Hypothalamus (tissue), 51 donors: ENCODE measurements at places on chromosomes 4 and X.

DNA sequence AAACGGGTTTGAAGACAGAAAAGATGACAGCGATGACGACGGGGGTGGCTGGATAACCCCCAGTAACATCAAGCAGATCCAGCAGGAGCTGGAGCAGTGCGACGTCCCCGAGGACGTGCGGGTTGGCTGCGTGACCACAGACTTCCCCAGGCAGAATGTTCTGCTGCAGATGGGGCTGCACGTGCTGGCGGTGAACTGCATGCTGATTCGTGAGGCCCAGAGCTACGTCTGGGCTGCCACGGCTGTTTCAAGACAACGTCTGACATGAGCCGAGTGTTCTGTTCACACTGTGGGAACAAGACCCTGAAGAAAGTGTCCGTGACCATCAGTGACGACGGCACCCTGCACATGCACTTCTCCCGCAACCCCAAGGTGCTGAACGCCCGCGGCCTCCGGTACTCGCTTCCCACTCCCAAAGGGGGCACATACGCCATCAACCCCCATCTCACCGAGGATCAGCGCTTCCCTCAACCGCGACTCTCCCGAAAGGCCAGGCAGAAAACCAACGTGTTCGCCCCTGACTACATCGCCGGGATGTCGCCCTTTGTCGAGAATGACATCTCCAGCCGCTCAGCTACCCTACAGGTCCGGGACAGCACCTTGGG is 319.2 kb upstream of the SLC7A11 start:
- no peak for DNase-seq

DNA sequence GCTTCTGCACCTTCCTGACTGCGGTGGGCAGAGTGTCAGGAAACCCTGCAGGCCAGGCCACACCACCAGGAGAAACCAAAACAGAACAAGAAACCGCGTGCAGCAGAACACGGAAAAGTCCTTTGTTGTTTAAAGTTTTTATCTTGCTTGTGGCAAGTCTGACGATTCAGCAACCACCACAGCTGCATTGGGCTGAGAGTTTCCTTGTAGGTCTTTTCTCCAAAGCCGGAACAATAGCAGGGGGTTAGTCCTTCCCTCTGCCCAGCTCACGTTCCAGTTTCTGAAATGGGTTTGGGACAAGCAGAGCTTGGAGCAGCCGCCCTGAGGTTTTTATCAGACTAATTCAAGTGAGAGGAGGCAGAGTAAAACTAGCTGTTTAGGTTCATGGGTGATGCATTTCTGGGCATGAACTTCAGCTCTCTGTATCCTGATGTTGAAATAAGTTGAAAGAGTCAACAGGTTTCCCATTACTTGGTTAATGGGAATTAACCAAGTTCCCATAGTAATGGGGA is 216.9 kb downstream of the PTTG2 start:
- no peak for DNase-seq

DNA sequence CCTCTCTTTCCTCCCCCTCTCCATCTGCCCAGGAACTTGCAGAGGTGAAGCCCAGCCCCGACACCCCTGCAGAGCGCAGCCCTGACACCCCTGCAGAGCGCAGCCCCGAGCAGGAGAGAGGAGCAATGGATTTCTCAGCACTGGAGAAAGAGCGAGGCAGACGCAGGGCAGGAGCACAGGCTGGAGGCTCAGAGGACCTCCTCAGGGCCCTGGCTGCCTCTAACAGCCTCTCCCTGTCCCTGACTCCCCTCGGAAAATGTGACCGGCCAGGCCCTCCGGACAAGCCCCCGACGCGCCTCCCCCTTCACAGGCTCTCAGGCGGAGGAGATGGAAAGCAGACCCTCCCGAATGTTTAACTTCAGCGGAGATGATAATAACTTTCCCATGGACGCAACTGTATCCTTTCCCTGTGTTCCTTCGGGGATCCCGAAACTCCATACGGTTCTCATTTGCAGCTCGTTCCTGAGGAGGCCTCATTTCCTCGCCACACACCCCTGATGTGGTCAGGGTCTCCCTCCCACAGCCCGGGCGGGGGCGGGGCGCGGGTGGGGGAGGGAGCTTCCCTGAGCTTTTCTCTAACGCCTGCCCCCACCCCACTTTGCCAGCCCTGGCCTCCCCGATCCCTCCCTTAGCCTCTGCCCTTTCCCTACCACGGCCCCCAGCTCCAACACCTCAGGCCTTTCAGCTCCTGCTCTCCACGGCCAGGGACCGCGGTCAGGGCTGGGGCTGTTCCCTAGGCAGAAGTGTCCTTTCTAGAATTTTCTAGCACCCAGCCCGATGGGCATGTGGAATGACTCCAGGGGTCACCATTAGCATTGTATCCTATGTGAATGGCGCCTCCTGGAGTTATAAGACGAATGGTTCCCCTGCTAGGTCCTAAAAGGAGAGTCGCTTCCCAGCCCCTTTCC is 201.1 kb upstream of the BCOR start:
- no peak for DNase-seq

DNA sequence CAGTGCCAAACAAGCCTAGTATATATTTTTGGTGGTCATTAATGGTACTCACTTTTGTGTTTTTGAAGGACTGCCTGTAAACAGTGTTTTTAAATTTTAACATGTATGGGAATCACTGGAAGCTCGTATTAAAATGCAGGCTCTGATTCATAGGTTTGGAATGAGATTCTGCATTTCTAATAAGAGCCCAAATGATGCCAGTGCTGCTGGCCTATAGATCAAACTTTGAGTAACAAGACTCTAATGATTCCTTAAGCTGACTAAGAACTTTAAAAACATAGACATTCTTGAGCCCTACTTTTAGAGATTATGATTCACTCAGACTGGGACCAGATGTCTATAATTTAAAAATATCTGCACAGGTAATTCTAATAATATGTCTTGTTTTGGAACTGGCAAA is 823.2 kb upstream of the LCORL start:
- DNase-seq = no peak

GRCh38 chr4:185853841-185854240 is 41.8 kb upstream of the SORBS2 start:
- DNase-seq = no peak

GRCh38 chr4:67328018-67328278 is 217.4 kb downstream of the CENPC start:
- no peak for DNase-seq

- no peak for DNase-seq
Measured at GRCh38 chrX:12890467-12890866, 16.0 kb upstream of the TLR8 start.

DNA sequence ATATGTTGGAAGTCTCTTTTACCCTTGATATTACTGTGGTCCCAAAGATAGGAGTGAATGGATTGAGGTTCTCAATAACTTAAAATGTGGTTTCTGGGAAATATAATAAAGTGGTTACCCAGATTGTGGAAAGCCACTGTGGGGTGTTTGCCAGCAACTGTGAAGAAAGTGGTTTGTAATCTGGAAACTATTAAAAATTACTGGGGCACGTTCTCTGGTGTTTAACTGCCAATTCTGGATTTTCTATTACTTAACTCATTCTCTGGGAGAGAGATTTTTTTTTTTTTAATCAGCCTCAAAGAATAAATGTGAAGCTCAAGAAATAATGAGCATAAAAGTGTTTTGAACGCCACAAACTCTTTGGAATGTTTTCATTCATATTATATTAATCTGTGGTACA is 4.9 kb upstream of the CXCL6 start:
- DNase-seq = no peak

DNA sequence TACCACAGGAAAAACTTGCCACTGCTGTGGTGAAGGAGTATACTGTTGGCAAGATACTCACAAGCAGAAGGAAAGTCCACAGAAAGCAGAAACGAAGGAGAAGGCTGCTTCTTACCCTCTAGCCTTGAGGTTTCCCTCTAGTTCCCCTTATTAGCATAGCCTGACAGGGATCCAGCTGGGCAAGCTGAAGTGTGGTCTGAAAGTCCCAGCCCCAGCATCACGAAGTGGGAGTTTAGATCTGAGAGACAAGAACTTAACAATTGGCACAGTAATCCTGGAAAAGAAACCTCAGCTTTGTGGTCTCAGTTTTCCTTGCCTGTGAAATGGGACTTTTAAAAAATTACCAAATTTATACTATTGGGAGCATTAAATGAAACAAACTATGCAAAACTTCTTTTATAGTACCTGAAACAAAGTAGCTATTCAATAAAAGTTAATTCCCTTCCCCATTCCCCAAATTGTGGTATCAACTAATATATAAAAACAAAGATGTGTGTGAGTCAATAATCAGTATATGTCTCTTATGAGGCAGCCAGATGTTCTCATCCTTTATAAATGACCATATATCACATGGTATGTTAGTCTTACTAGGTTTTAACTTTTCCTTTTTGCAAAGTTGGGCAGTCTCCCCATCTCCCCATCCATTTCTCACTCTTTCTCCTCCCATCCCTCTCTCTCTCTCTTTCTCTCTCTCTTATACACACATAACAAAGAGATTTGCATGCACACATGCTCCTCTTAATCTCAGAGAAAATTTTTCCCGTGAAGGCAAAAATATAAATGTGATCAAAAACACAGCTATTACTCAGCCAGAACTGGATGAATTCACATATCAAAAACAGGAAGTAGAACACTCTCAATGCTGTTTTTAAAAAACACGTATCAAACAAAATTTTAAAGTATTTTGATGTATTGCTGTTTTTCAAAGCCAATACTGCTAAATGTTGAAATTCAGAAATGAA is 57.8 kb downstream of the SCFD2 start:
- no peak for DNase-seq

- DNase-seq = no peak
Measured at GRCh38 chrX:1416965-1417760, 25.2 kb upstream of the SLC25A6 start.
